ENCODE measurements at places on chromosomes 13 and 19. TPM values are rescaled to one million over a fixed set of nuclear protein-coding genes. Genes with fewer than 3 reads are reported as not detected.

GRCh38 chr19:3855320-3855719 lies 13.5 kb downstream of the ZFR2 start:
- H3K27ac ChIP-seq: no peak overlapping the region
- no peaks in the 10 kb centered on the region for H3K36me3 ChIP-seq
- DNase-seq: no peak
- H3K27me3 ChIP-seq: no peaks in the 10 kb centered on the region
- no peak overlapping the region for H3K4me3 ChIP-seq

DNA sequence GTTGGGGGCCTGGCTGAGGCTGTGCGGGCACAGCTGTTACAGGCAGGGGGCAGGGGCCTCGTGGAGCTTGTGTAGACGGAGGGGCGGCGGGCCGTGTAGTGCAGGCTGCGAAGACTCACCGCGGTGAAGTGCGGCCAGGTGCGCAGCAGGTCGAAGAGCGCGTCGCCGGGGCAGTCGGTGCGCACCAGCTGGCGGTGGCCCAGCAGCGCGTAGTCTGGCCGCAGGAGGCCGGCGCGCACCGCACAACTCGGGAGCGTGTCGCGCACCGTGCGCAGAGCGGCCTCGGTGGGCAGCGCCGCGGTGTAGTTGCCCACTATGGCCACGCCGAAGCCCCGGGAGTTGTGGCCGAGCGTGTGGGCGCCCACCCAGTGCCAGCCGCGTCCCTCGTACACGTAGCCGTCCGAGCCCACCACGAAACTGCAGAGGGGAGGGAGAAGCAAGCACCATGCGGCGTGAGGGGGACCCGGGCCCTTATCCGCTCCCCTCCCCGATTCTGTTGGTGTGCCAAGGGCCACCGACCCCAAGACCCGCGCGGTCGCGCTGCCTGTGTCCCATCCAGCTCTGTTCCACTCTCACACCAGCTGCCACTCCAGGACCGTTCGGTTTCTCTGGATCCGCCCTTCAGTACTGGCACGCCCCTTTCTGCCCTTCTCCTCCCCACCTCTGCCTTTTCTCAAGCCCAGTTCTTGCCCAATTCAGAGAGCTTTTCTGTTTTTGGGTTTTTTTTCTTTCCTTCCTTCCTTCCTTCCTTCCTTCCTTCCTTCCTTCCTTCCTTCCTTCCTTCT lies 5.4 kb upstream of the RASAL3 start:
- peaks cover 17% of the 10 kb centered on the region for H3K27me3 ChIP-seq
- no peaks in the 10 kb centered on the region for H3K36me3 ChIP-seq
- DNase-seq: no peak
- H3K4me3 ChIP-seq: peak overlapping the region; percentile 42
- H3K27ac ChIP-seq: no peak overlapping the region

DNA sequence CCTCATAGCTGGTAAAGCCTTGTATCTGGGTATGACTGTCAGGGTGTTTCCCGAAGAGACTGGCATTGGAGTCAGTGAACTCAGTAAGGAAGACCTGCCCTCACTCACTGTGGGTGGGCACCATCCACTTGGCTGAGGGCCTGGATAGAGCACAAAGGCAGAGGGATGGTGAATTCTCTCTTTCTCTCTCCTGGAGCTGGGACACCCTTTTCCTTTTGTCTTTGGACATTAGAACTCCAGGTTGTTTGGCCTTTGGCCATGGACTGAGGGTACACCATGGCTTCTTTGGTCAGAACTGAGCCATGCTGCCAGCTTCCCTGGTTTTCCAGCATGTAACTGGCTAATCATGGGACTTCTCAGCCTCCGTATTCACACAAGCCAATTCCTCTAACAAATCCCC lies 4.6 kb upstream of the CEACAM1 start:
- no peak overlapping the region for H3K4me3 ChIP-seq
- no peak for DNase-seq
- no peaks in the 10 kb centered on the region for H3K27me3 ChIP-seq
- no peaks in the 10 kb centered on the region for H3K36me3 ChIP-seq

DNA sequence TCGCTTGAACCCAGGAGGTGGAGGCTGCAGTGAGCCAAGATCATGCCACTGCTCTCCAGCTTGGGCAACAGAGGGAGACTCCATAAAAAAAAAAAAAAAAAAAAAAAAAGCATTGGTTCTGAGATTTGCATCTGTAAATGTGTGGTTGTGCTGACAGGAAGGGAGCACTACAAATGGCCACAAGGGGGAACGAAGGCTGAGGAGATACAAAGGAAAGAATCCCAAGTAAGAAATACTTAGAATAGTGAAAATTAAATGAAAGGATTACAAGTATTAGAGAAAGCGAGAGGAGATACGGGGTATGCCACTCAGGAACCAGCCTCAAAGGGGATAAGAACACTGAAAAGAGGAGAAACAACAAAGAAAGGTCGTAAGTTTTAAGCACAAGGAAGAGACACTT lies 284.9 kb downstream of the KLF12 start:
- H3K27me3 ChIP-seq: no peaks in the 10 kb centered on the region
- H3K4me3 ChIP-seq: no peak overlapping the region
- DNase-seq: no peak
- no peaks in the 10 kb centered on the region for H3K4me1 ChIP-seq
- H3K36me3 ChIP-seq: no peaks in the 10 kb centered on the region
- no peak overlapping the region for H3K27ac ChIP-seq

Gene C5AR2
- total RNA-seq: 18.3 TPM

Gene EGLN2
- 149 TPM for total RNA-seq

- peaks cover 6% of the 10 kb centered on the region for H3K4me1 ChIP-seq
- H3K36me3 ChIP-seq: no peaks in the 10 kb centered on the region
- DNase-seq: peak; percentile 38
- no peaks in the 10 kb centered on the region for H3K27me3 ChIP-seq
These were observed 24.9 kb upstream of the MEDAG start for GRCh38 chr13:30881191-30881651.

DNA sequence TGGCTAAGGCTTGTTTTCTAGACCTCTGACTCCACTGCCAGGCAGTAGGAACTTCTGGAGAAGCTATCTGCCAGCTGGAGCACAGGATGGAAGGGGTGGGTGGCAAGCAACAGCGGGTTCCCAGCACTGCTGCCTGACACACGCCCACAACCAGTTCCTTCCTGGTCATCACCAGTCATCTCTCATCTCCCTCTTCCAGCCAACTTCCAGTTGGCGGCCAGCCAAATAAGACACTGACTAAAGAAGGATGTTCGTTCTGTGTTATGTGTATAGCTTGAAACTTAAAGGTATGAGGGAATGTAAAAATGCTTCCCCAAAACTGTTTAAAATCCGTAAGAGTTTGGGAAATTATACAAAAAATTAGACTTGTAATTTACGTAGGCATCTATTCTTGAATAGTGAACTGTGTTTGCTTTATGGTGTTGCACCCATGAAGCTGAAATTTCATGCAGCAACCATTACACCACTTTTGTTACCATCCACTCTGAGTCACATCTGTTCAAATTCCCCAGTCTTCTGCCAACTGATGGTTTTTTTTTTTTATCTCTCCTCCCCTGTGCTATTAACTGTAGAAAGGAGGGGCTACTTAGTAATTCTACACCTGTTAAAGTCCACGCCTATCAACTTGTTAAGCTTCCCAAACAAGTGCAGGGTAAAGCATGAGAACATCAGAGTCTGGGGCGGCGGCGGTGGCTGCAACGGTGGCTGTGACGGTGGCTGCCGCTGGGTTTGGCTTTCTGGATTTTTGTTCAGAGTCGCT lies 86.2 kb upstream of the FRY start:
- H3K36me3 ChIP-seq: peaks cover 4% of the 10 kb centered on the region
- peak; percentile 80 for DNase-seq
- no peaks in the 10 kb centered on the region for H3K27me3 ChIP-seq
- peaks cover 4% of the 10 kb centered on the region for H3K4me1 ChIP-seq
- H3K27ac ChIP-seq: peak overlapping the region; percentile 34

Gene ZNF813
- 1.3 TPM for total RNA-seq

Gene ENOX1
- 0.21 TPM for total RNA-seq

- no peak overlapping the region for H3K4me3 ChIP-seq
- H3K27me3 ChIP-seq: no peaks in the 10 kb centered on the region
- no peak overlapping the region for H3K27ac ChIP-seq
- no peaks in the 10 kb centered on the region for H3K4me1 ChIP-seq
- no peak for DNase-seq
These were observed 714 bp downstream of the HSH2D start for GRCh38 chr19:16144216-16144581.

- no peaks in the 10 kb centered on the region for H3K27me3 ChIP-seq
- H3K4me3 ChIP-seq: no peak overlapping the region
- no peaks in the 10 kb centered on the region for H3K4me1 ChIP-seq
- no peak overlapping the region for H3K27ac ChIP-seq
- H3K36me3 ChIP-seq: no peaks in the 10 kb centered on the region
These were observed 1218.6 kb downstream of the PCDH17 start for GRCh38 chr13:58850161-58850560.
